ENCODE measurements at places on chromosomes 1 and 21. TPM values are rescaled to one million over a fixed set of nuclear protein-coding genes. Genes with fewer than 3 reads are reported as not detected.

NR1I3 gene
- total RNA-seq = not detected

DNA sequence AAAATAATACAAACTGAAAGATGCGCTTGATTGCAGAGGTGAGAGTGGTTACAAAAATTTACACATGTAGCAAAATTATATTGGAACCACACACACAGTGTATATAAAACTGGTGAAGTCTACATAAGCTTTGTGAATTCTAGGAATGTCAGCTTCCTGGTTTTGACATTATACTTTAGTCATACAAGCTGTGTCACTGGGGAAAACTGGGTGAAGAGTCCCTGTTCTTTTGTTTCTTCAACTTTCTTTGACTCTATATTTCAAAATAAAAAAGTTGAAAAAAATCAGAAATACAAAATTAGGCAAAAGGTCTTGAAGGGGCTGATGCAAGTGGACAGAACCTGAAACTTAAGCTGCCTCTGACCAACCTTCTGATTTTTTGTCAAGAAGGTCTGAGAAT is 3.0 kb downstream of the C1QC start:
- DNase-seq = no peak

GRCh38 chr1:178388418-178389145 is 108.2 kb downstream of the CLEC20A start:
- DNase-seq = no peak

GRCh38 chr1:86828024-86828423 is 85.9 kb downstream of the SELENOF start:
- no peak for DNase-seq

DNA sequence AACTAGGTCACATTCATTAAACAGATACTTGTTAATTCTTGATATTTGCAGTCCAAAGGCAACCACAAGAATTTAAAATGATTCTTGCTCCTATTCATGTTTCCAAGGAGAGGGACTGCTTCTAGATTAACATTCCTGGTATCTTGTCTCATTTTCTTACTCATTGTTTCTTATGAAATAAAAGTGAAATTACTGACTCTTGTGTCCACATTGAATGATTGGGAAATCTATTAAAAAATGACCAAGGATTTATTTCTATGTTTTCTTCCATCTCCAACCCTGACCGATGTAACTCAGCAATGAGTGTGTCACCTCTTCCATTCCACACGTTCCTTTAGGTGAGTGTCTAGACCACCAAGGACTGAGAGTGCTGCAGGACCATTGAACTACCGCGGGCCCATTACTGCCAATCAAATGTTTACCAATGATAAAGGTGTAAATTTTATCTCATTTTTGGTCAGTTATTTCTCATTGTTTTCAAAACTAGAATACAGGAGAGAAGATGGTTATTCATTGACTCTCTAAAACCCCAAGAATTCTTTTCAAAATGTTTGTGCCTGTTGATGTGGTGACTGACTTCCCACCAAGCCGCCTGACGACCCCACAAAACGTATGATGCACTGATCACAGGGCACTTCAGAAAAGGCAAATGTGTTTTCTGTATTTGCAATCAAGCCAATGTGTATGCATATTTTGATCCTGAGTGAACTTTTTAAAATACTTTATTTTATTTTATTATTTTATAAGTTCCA is 414.6 kb upstream of the PTBP2 start:
- DNase-seq = no peak

GRCh38 chr1:246092136-246092535 is 414.9 kb downstream of the SMYD3 start:
- DNase-seq = no peak

DNA sequence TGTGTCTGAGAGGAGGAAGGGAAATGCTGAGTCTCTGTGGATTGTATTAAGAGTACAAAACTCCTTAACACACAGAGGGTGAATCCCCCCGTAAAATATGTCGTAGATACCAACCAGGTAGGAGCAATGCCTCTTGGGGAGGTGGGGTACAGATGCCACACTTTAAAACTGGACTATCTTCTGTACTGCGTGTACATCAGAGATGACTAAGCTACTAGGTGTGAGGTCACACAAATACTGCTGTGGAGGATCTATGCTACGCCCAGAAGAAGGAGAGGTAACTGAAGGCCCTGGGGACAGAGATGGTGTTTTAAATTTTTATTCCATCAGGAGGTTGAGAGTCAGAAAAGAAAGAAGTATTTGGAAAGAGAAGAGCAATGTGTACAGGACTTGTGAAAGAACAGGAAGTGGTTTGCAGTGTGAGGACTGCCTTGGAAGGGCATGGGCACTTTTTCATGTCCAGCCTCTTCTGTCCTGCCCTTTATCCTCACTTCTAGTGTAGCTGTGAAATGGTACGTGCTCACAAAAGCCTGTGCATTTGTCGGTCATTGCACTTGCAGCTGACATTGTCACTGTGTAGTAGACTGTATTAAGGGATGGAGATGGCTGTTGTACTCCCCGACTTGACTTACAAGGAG is 287.8 kb upstream of the CHRM3 start:
- no peak for DNase-seq

- no peak for DNase-seq
Measured at GRCh38 chr1:186681121-186681520, 898 bp upstream of the PTGS2 start.

DNA sequence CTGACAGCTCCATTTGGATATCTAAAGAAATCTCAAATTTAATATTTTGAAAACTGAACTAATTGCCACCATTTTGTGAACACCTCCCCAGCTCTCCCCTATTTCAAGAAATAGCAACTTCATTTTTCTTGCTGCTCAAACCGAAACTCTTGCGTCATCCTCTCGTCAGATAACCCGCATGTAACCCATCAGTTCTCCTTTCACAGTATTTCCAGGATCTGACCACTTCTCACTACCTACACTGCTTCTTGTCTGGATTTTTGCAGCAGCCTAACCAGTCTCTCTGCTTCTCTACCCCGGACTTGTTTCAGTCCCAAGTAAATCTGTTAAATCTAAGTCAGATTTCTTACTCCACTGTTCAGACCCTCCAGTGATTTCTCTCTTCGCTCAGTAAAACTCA is 75.6 kb downstream of the MTR start:
- DNase-seq = no peak

- DNase-seq = no peak
Measured at GRCh38 chr1:52366517-52366827, 467 bp upstream of the CC2D1B start.

Data from osteocyte (in vitro differentiated cells).